Fibroblast of skin of left biceps (primary cell): ENCODE measurements at places on chromosomes 16 and 17.
A peak's percentile ranks its signal among the peaks of the same experiment; 100 is the strongest.

GRCh38 chr17:17892009-17892408, 55.2 kb upstream of the SREBF1 start:
- no peak for DNase-seq

GRCh38 chr17:17663160-17664063, 17.8 kb upstream of the RAI1 start:
- DNase-seq, result peak; percentile 88

GRCh38 chr16:49462362-49462988, 88.9 kb downstream of the C16orf78 start:
- DNase-seq, result no peak

DNA sequence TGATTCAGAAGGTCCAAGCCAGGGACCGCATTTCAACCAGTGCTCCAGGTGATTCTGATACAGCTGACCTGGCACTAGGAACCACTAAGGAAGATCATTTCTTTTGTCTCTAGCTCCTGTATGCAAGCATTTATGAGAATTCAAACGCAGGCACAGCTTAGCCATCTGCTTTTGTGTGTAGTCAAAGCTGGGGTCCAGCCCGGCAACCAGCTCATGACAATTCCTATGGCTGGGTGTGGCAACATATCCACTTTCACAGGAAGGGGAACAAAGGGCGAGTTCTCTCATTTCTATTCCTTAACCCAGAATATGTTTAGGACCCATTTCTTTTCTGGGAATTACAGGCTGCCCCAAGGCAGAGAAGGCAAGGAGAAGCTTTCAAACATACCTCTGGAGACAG, 27.3 kb upstream of the COG7 start:
- DNase-seq, result no peak

- peak; percentile 97 for DNase-seq
Observed at GRCh38 chr16:48126801-48127644, 28.8 kb downstream of the ABCC12 start.

DNA sequence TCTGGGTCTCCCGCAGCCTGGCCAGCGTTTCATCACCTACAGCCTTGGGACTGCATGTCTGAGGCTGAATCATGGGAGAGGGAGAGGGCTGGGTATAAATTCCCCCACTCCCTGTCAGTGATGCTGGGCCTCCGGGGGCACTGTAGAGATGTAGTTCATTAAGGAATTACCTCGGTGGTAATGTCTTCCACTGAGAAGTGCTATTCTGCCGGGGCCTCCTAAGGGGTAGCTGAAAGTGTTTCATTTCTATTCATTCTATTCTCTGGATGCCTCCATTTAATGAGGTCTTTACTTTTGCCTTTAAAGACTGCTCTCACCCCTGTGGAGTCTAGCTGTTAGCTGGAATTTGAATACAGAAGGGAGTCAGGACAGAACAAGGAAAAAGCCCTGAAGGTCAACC, 116.4 kb upstream of the HS3ST4 start:
- no peak for DNase-seq

DNA sequence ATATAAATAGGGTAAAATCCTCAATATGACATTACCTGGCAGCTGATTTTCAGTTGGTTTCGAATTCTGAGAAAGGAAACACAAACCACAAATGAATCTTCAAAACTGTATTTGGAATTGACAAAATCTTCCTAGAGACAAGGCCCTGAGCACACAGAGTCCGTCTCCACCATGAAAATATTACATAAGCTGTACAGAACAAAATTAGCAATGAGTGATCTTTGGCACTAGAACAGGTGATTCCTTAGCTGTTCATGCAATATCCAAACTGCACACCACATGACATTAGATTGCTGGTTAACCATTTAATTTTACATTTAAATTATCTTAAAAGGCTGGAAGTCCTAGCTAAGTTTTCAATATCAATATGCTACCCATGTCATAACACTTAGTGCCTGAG, 31.7 kb downstream of the GJC1 start:
- no peak for DNase-seq

- DNase-seq, result peak; percentile 81
Observed at GRCh38 chr17:30477083-30477773, at the start of gene GOSR1. Gene GOSR1, plus strand, starts transcription at chr17:30477408. Its CDS starts 26 bp downstream, at chr17:30477434.
